ENCODE measurements at places on chromosomes 12 and 14.

DNA sequence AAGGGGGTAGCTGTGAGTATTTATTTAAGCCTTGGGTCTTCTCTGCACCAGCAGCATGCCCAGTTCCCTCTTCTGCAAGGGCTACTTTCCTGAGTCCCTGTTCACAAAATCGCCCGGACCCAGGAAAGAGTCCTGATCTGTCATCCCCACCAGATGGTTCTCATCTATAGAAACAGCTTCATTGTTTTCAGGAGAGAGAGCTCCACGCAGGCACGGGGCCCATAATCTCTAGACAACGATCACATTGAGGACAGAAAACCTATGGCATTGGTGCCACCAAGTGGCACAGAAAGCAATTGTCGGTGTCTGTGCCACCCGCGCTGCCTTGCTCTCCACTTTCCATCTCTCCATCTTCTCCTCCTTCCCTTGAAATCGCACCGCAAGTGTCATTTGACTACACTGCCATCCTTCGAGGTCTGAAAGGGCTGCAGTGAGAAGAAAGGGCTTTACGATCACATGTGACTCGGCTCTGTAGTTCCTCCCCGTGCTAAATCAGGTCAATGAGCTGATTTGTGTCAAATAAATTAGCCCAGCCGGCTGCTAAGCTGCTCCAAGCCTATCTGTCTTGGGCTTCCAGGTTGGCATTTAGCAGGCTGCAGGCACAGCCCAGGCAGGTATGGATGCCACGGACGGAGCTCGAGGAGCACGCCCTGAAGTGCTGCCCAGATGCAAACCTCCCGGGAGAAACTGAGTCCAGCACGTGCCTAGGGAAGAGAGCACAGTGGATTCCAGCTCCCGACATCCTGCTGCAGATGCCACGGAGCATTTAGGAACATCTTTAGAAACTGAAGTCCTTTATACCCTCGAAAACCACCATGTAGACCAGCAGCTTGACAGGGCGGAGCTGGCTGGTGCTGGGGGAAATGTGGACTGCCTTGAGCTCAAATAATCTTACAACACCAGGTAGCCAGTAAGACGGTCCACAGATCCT is 28.8 kb downstream of the SPRING1 start:
- DNase-seq = peak; percentile 82

DNA sequence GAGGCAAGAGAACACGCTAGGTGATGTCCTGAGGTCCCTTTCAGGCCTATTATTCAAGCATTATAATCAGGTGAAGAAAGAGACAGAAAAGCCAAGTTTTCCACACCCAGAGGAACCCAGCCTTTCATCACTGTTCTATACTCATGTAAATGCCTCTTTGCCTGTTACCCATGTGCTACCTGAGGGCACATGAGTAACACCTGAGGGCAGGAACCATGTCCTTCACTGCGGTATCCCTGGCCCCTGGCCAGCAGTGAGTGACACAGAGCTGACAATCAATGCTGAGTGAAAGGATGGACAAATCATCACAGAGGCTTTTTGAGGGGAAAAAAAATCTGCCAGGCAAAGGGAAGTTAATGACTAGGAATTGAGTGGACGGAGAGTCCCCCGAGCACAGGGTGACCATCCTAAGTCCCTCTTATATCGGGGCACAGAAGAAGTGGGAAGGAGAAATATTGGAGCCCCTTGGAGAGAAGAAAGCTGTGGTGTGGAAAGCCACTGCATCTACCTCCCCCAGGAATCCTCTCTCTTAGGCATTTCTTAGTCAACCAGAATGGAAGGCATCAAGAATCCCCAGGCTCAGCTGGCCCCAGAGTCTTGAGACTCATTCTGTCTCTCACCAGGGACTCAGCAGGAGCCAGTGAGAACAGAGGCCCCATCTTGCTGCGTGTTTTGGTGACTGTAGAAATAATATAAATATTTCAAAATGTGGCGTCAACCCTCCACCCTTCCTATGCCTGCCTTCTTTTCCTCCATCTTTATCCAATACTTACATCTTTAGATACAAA is 212.9 kb downstream of the DPF3 start:
- DNase-seq = no peak

DNA sequence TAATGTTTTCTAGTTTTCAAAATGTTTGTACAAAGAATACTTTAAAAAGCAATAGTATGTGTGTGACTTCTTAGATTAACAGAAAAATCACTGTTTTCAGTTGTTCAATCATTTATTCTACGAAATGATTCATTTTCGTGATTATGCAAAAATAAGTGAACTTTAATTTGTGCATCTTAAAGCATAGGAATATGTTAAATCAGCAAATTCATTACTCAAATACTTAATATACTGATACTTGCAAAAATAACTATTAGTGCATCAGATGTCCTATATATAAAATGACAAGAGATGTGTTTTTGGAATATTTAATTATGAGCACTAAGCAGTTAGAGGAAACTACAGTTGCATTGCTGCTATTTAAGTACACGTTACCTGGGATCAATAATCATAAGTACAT is 11.0 kb downstream of the SOX5 start:
- DNase-seq = no peak

DNA sequence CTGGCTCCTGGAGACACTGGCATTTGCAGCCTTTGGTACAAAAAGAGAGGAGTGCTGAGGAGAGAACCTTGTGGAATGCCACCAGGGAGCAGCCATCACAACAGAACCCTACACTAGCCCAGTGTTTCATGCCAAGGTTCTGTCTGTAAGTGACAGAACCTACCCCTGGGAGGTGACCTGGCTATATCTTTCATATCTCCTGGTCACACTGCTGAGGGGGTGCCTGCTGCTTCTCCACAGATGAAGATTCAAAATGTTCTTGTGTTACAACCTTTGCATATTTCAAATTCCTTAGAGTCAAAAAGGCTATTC is 12.7 kb upstream of the EIF4B start:
- no peak for DNase-seq

- DNase-seq = no peak
Measured at GRCh38 chr12:66160704-66161103, 9.1 kb downstream of the TMBIM4 start.

DNA sequence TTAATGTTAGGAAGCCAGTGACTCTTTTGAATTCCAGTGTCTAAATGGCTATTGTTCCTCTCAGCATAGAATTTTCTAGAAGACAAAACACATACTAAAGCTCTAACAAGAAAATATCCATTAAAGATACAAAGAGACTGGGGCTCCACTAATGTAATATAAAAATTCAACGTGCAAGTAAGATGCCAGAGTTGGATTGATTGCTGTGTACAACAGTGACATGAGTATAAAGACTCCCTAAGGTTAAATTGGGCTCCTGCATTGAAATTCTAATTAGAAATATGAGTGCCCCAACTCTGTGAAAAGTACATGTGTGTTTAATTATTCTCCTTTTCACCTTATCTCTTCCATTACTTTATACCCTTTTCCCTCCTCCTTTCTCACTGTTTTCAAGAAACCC is 253.6 kb upstream of the G2E3 start:
- DNase-seq = no peak

DNA sequence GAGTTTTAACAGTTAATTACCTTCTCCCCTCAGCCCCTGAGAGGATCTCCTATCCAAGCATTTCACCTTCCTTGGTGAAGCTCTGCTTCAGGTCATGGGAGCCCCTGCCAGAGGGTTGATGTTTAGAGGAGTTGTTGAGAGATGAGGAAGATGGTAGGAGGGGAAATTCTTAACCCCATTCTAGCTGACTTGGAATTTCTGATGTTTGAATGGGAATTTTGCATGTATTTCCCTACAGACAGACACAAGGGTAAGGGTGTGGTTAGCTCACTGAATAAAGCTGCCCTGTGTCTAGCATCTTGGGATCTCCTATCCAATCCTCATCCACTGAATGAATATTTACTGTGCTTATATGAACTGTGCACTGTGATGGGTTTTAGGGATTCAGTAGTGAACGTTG is 7.1 kb upstream of the BHLHE41 start:
- DNase-seq = no peak

- DNase-seq = no peak
Measured at GRCh38 chr12:31506515-31507306, 84.2 kb downstream of the DENND5B start.
